ENCODE measurements at places on chromosomes 1 and 21. TPM values are rescaled to one million over a fixed set of nuclear protein-coding genes. Genes with fewer than 3 reads are reported as not detected.
A peak's percentile ranks its signal among the peaks of the same experiment; 100 is the strongest.

DNA sequence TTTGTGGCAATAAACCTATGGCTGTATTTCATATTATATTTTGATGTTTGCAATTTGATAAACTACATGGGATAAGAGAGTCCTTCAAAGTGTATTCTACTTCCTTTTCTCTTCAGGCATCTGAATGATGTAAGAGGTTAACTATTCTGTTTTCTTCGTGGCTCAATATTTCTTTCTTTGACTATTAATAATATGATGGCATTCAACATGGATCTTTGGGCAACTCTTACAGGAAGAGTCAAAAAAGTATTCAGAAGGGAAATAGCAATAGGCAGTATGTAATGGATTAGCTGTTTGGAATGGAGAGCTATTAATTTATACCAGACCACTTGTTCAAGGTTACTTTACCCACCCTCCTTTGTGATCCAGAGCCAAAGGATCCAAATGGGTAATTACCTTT lies 74.4 kb downstream of the HMCN1 start:
- DNase-seq: no peak

The DNALI1 gene
- total RNA-seq: 5.9 TPM

GRCh38 chr1:154796303-154796892 lies 73.7 kb downstream of the KCNN3 start:
- DNase-seq: peak; percentile 19

DNA sequence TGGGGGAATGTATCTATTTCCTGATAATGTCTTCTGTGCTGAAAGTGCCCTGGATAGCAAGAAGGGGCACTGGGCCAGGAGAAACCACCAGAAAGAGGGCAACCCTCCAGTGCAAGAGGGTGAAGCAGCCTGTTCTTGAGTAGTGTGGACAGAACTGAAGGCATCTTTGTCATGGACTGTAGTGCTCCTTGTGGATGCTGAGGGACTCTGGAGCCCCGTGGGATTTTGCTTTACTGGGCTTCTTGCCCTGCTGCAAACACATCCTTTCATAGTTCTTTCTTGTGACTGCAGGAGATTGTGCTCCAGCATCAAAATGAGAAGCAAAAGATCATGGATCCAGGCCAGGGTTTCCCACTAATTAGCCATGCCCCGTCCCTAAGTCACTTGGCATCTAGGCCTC lies 300.6 kb downstream of the ZNF326 start:
- DNase-seq: no peak

DNA sequence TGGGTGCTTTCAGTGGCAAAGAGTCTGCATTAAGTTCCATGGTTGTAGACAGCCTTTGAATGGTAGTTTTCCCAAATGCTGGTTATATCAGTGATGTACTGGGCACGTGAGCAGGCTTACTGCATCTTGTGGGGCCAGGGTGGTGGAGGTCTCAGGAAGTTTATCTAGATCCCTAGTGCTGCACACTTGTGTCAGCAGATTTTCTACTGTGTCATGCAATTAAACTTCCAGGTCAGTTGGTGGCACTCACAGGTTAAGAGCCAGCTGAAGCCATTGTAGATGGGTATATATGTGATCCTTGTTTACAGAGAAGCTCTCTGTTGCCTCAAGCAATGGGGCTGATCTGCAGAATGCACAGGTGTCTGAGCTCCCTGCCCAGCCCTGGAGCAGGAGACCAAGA lies 33.0 kb downstream of the FOXJ3 start:
- no peak for DNase-seq

GRCh38 chr1:198641501-198641900 lies 2.7 kb downstream of the PTPRC start:
- DNase-seq: no peak

The KIF26B gene
- 2.3 TPM for total RNA-seq

DNA sequence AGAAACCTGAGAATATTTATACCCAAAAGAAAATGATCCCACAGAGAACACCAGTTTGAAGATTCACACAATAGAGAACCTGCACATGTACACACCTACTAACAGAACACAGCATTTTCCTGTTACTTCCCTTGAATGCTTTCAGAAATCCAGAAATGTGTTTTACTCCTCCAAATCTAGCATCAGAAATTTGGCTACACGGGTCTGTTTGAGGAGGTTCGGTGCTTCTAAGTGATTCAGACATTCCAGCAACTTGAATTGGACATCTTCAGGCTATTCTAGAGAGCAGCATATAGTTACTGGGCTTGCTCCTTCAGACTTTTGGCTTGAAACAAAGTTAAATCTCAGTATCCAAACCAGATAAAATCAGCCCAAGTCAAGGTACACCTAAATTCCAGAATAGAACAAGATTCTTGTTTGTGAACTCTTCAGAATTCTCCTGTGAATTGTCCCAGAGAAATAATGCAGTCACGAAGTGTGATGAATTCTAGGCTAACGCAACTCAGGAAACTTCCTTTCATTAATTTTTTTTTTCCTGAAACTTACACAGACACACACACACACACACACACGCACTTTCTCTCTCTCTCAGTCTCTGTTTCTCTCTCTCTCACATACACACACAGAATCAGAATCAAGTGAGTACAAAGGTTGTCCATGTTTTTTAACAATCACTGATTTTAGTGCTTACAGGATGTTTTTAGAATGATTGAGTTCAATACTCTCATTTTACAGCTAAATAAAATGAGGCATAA lies 278.4 kb upstream of the SNX7 start:
- DNase-seq: no peak

The SPRR3 gene
- total RNA-seq: not detected

DNA sequence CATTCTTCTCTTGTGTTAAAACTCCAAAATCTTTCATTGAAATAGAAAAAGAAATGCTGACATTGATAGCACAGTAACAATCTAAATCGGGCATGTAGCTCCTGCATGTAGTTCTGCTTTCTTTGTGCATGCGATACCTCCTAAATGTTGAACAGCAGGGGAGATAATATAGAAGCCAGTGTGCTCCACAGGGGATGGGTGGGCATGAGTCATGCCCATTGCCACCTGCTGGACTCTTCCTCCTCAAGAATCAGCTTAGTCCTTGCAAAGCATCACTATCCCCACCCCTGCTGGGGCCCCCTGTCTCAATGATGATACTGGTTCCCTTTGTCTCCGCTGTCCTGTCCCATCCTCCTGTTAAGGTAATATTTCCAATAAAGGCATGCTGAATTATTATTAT lies 203.0 kb downstream of the RWDD3 start:
- DNase-seq: no peak

- no peak for DNase-seq
Measured at GRCh38 chr1:109935451-109935900, 24.8 kb downstream of the CSF1 start.
